RWPE1 (cell line): ENCODE measurements at places on chromosomes 6 and 20.

DNA sequence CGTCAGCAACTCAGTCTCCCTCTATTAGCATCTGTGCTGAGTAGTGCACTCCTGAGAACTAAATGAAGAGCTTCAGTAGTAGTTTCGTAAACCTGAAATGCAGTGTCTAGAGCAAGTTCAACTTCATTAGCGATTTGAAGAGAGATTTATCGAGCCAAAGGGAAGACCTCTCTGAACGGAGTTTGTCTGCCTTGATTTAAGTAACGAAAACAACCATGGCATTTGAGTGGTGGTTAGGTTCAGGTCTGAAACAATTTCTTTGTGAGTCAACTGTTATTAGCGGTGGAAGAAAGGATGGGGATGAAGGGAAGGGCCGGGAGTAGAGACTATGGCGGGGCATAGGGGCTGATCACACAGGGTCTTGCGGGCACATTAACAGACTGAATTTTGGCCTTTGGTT lies 150.5 kb downstream of the BCAS1 start:
- DNase-seq: no peak

DNA sequence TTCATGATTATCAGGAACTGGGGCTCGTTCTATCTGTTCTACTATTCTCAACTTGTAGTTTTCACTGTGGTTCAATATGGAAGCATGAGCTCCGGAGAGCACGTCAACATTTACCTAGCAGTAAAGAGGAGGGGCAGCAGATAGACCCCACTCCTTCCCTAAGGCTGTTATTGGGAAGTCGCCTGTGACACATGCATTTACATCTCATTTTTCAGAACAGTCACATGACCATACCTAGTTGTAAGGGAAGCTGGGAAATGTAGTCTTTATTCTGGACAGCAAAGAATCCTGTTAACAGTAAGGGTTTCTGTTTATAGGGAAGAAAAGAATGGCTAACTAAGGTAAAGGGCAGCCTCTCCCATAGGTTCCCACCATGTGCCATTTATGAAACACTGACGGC lies 158.3 kb downstream of the ZFP64 start:
- no peak for DNase-seq

DNA sequence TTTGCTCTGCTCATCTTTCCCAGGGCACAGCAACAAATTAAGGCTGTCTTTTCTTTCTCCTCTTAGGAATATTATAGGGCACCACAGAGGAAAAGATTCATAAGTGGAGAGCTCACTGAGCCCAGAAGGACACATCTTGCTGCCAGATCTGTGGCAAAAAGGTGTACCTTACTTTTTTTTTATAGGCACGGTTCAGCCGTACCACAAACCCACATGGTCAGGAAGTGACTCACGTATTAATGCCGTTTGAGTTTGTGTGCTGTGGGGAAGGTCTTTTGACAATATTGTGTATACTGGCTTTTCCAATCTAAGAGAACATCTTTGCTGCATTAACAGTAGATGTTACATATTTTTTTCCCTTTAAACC lies 28.4 kb downstream of the PAQR8 start:
- DNase-seq: peak; percentile 71

DNA sequence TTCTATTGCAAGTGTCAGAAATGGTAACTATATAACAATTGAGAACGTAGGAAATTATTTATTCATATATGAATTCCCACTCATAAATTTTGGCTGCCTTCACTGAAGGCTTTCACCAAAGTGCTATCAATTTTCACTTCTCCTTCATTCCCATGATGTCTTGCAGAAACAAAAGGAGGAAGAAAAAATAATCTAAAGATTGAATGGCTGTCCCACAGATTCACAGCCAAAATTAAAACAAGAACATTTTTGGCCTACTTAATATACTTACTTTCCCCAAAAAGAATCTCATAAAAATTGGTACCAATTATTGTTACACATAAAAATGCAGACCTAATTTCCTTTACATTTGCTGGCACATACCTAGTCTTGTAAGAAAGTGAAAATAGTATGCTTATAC lies 616.1 kb downstream of the CD109 start:
- DNase-seq: no peak

DNA sequence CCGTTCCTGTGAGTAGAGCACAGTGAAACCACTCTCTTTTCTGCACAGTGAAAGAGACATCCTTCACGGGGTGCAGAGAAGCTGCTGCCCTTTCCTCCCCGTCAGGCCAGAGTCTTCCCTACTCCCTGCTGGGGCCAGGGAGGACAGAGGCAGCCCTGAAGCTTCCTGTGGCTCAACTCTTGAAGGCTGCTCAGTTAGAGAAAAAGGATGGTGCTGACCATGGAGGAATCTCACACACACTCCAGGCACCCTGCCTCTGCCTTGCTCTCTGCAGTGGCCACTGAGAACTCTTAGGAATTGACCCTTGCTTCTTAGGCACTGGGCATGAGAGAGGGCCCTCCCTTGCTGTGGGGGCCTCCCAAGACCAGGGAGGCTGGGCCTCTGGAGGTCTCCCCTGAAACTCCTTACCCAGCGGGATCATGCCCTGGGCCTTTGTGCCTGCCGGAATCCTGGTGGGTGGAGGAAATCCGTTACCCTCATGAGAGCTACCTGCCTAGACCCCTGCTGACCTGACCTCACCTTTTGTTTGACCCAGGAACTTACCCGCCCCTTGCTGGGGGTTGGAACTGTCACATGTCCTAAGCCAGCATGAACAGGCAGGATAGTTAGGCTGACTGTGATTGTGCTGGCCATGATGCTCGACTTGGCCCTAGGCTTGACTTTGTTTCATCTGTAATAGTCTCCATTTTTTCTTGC lies 65.0 kb upstream of the CD93 start:
- no peak for DNase-seq

DNA sequence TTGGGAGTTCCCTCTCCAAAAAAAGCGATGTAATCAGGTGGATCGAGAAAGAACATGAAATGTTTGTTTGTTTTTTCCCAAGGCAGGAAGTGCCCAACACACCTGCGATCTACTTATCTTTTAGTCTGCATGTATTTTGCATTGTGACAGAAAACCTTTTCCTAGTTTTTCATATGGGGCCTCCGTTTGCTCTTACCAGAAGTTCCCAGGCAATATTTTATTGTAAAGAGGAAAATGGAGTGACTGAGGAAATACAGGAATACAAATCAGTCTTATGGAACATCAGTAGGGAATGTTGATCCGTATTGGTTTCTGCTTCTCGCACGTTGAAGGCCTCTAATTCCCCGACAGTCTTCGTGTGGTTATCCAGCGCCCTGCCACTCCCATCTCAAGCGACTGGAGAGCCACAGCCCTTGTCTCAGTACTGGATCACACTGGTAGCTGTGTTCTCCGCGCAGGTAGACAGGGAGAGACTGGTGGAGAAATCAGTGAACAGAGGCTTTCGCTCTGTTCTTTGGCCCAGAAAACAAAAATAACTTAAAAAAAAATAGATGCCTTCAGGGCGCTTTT lies 107.4 kb downstream of the TRIM27 start:
- DNase-seq: no peak

DNA sequence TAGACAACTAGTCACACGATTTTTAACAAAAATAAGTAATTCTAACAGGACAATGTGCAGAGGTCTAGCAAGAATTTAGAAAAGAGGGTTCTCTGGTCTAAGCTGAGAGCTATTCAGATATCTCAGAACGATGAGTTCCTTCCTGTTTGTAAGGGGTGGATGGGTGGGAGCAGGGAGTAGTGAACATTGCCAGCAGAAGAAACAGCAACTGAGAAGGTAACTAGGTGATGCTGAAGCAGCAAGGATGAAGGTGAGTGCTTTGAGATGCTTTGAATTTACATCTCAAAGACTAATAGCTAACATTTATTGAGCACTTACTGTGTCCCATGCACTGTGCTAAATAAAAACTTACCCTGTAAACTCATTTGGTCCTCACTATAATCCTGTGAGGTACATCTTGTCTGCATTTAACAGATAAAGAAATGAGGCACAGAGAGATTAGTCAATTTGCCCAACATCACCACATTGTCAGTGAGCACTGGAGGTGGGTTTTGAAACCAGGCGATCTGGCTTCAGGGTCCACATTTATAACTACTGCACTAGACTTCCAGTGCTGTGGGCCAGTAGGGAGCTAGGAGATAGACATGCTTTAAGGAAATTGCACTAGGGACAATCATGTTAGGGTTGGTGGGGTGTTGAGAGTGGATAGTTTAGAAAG lies 15.7 kb downstream of the BRD2 start:
- no peak for DNase-seq

- no peak for DNase-seq
These were observed 224.5 kb downstream of the FOXC1 start for GRCh38 chr6:1834207-1834606.

DNA sequence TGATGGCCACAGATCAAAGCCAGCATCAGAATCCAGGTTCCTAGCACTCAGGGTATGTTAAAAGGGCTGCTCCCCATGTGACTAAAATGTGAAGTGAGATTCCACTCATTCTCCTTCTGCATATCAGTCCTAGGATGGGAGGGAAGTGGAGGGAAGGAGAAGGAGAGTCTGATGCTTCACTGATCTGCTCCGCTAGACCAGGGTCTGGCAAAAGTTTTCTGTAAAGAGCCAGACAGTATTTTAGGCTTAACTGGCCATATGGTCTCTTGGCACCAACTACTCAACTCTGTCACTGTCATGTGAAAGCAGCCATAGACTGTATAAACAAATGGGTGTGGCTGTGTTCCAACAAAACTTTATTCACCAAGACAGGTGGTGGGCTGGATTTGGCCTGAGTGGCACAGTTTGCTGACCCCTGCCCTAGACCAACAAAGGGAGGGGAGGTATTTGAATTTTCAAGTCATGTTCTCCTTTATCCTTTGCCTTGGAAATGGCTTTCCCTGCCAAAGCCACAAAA lies 22.6 kb downstream of the GHRH start:
- DNase-seq: no peak

GRCh38 chr20:56574531-56575142 lies 41.6 kb downstream of the FAM209B start:
- peak; percentile 87 for DNase-seq

- DNase-seq: no peak
These were observed 36.5 kb downstream of the MYT1 start for GRCh38 chr20:64200740-64201139.

GRCh38 chr6:131244942-131245341 lies 109.7 kb downstream of the AKAP7 start:
- DNase-seq: no peak

DNA sequence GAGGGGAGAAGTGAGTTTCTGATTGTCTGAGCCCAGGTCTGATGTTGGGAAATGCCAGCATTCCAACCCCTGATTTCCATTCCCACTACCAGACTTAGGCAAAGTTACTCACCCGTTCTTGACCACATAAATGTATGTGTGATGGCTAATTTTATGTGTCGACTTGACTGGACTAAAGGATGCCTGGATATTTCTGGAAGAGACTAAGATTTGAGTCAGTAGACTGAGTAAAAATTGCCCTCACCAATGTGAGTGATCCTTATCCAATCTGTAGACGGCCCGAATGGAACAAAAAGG lies 95.8 kb upstream of the TAB2 start:
- no peak for DNase-seq

- DNase-seq: no peak
These were observed 29.6 kb downstream of the PCNA start for GRCh38 chr20:5090191-5090590.

DNA sequence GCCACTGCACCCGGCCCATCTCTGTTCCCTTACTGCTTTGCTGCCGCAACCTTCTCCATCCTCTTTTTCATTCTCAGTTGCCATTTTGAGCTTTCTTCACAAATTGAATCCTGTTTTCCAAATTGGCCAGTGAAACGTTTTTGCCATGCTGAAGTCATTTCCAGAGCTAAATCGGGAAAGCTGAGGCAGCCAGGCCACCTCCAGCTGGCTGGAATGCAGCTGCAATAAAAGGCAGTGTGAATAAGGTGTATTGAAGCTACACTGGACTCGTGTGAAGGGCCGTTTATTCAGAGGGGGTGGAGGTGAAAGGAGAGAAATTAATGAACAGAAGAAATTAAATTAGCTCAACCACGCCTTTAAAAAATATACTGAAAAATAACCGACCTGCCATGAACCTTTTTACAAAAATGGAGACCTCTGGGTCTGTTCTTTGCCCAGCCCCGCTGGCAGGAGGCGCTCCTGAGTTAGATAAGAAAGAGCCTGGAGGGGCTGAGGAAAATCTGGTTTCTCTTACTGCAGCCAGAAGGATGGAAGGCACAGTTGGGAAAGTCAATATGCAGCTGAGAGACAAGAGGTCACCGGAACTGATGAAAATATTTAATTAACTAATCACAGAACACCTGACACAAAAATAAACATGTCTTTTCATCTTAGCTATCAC lies 283.9 kb downstream of the FOXC1 start:
- DNase-seq: no peak

- no peak for DNase-seq
These were observed 128.9 kb downstream of the GMDS start for GRCh38 chr6:2116496-2116895.

DNA sequence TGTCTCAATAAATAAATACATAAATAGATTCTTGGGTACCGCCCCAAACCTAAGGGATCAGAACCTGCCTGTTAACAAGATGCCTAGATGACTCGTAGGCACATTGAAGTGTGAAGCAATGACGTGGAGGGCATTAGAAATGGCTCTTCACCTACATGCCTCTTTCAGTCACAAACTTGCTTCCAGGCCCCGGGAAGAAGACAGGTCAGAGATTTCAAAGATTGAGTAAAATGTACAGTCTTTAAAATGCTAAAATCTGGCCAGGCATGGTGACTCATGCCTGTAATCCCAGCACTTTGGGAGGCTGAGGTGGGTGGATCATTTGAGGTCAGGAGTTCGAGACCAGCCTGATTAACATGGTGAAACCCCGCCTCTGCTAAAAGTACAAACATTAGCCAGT lies 480.8 kb upstream of the JARID2 start:
- no peak for DNase-seq

DNA sequence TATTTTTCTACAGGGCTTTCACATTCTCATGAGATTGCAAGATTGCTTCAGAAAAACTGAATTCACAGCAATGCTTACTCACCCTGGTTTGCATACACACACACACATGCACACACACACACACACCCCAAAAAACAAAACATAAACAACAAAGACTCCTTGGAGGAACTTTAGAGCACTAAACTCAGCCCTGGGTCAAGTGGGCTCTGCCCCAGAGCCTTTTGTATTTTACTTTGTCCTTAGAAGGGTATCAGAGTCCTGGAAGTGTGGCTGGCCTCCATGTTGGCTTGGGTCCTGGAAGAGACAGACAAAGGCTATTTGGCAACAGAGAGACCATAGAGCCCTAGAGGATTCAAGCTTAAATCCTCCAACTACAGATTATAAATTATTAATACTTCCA lies 8.0 kb upstream of the CST9 start:
- DNase-seq: no peak

- DNase-seq: no peak
These were observed 60.0 kb upstream of the TXNDC5 start for GRCh38 chr6:7970616-7971015.

DNA sequence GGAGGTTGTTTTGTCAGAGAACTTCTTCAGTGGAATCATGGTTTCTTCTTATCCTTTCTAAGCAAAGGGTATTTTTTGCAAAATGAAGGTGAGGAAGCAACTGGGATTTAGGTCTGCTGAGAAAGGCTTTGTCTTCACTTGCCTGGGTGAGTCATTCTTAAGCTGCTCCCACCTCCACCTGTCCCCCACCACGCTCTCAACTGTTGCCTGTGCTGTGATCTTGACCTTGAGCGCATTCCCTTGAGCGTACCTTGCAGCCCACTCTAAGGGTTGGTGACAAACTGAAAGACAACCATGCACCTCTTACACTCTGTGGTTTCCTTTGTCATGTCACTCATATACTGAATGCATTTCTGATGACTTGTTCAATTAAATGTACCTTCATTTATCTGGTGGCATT lies 641.1 kb downstream of the RNF144B start:
- DNase-seq: no peak

- no peak for DNase-seq
These were observed 6.2 kb downstream of the PTPN1 start for GRCh38 chr20:50516180-50516934.

GRCh38 chr6:84517741-84518530 lies 246.5 kb downstream of the TBX18 start:
- DNase-seq: no peak
